ENCODE measurements at places on chromosomes 7 and 10.

DNA sequence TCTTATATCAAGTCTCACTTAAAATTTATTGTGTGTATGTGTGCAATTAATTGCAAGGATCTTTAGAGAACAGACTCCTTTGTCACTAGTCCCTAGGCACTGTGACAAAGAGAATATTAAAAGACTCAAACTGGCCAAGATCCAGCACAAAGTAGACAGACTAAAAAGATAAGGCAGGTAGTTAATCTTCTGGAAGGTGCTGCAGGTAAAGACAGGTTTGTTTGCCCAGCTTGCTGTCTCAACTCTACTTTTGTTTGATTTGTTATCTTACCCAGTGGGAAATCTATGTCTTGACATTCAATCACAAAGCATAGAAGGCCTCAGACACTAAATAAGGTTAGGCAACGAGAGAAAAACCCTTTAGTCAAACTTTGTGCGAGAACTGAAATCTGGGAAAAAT is 807.9 kb upstream of the LRRN3 start:
- no peak for DNase-seq

DNA sequence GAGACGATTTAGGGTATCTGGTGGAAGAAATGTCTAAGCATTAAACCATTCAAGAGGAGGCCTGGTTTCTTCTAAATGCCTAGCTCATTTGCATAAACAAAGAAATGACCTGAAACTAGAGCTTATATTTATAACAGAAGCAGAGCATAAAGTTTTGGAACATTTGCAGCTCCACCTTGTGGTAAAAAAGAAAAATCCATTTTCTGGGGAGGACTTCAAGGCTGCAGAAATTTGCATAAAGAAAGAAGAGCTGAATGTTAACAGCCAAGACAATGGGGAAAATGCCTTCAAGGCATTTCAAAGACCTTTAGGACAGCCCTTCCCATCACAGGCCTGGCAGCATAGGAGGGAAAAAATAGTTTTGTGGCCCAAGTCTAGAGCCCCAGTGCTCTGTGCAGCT is 362.0 kb downstream of the ZNF248 start:
- DNase-seq: no peak

- no peak for DNase-seq
Observed at GRCh38 chr10:9342885-9343570, 1288.5 kb downstream of the GATA3 start.

DNA sequence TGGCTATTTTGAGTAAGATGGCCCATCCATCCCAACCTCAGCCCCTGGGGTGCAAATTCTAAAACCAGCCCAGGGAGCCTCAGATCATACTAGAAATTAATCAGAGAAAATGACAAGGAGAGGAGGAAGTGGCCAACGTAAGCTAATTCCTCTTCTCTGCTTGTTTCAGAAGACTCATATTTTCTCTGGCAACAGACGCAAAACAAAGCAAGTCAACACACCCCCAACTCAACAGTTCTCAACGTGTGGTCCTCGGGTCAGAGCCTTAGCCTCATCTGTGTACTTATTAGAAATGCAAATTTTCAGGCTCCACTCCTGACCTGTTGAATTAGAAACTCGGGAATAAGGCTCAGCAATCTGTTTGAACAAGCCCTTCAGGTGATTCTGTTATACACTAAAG is 413.9 kb upstream of the AUTS2 start:
- DNase-seq: no peak

DNA sequence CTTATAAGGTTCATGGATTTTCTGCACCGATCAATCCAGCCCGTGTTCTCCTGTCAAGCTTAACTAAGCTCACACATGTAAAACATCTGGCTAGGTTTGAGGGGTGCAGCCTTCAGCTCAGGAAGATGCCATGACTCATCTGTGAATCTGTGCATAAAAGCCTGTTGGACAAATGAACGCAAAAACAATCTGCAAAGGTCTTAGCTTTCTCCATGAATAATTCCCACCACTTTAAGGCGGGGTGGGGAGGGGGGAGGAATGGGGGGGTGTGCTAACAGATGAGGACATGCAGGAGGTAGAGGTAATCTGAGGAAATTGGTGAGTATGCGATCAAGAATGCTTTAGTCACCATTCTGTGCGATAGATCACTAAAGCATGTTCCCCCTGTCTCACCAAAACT is 4.8 kb downstream of the DOCK4 start:
- DNase-seq: no peak

- DNase-seq: no peak
Observed at GRCh38 chr10:34137955-34138354, 677.1 kb downstream of the PARD3 start.

DNA sequence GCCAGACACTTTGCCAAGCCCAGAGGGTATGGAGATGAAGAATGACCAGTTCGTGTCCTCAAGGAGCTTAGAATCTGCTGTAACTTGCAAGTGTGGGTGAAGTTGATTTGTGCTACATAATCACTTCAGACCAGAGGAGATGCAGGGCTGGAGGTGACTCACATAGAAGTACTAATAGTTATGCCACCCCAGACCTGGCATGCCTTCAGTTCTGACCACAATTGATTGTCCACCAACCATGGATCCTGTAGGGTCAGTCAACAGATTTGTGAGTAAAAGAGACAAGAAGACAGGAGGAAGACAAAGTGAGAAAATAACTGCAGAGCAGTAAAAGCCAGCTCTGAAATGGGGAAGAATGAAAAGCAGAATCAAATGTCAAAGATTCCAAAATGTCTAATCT is 51.2 kb upstream of the BMPER start:
- no peak for DNase-seq

- no peak for DNase-seq
Observed at GRCh38 chr7:105837765-105838626, 38.4 kb downstream of the ATXN7L1 start.

DNA sequence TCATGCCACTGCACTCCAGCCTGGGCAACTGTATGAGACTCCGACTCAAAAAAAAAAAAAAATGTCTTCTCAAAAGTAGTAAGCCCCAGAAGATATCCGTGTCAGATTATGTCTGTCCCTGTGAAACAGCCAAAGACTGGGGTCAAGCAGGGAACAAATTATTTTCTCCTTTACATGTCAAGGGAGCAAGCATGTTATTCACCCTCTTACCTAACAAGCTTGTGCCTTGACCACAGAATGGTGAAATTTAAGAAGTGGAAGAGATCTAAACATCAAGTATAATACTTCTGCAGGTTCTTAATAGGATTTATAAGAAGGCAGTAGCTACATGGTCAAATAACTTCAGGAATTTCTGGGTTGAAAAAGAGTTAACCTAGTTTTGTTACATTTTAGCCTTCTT is 187.9 kb downstream of the ZNF365 start:
- DNase-seq: no peak

DNA sequence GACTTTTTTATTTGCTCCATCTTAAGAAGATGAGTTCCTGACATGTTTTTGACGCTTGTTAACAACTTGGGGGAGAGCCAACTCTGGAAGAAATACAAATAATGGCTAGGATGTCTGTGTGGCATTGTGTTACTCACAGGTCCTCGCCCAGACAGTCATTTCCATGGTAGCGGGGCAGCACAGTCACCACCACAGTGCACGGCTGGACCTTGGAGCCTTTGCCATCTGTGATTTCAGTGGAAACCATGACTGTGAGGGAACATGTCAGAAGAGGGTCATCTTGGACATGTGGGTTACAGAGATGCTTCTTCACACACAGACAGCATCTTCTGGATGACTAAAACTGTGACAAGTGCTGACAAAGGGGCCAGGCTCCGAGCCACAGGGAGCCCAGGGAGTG is 74.5 kb downstream of the PKD1L1 start:
- no peak for DNase-seq

DNA sequence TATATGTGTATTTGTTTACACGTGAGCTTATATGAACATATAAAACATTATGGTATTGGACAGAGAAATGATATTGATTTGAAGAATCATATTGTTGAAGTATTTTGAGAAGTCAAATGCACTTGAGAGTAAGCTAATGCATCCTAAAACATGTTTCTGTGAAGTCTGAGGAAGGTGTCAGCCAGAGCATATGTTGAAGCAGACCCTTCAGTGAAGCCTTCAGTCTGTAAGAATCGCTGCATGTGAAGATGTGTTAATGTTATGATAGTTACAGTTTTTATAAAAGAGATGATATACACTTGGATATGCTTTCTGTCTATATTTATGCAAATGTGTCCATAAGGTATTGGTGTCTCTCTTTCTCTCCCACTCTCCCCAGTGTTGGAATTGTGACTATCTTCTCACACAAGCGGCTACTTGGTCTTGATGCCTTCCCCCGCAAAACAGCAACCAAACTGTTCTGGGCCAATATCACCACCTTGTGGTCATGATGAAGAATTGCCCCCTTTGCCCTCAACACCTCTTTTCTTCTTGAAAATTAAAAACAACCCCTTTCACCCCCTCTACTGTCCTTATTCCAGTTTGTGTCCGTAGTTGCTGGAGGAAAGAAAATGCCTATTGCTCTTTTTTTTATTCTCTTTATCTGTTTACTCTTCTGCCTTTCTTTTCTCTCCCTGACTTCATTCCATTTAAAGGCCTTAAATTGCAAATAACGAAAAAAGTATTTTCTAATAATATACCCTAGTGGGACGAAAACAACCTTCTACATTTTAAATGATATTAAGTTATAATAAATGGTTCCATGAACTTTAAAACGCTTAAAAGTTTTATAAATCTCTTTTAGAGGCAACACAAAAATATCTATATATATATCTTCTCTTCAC is 64.9 kb downstream of the IKZF1 start:
- peak; percentile 59 for DNase-seq

DNA sequence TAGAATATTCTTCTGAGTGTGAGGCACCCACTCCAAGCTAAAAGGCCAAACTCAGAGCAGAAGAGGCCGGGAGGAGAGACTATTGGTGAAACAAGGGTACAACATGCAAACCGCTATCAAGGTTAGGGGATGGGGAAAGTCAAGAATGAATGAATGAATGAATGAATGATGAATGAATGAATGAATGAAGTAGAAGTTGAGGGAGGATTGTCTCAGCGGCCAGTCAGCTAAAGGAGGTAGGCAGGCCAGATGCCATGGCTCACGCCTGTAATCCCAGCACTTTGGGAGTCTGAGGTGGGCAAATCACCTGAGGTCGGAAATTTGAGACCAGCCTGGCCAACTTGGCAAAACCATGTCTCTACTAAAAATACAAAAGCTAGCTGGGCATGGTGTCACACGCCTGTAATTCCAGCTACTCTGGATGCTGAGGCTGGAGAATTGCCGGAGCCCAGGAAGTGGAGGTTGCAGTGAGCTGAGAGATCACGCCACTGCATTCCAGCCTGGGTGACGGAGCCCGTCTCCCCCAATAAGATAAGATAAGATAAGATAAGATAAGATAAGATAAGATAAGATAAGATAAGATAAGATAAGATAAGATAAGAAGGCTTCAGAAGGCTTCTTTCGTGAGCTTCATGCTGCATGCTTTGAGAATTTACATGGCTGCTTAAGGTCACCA is 250.8 kb downstream of the CCDC3 start:
- DNase-seq: no peak

- DNase-seq: no peak
Observed at GRCh38 chr10:34808801-34809745, 6.0 kb downstream of the PARD3 start.

- no peak for DNase-seq
Observed at GRCh38 chr10:14688606-14689005, 86.1 kb downstream of the FAM107B start.

GRCh38 chr7:156875766-156876165 is 17.2 kb downstream of the LMBR1 start:
- no peak for DNase-seq

GRCh38 chr7:41731493-41732435 is 28.9 kb upstream of the INHBA start:
- DNase-seq: no peak

DNA sequence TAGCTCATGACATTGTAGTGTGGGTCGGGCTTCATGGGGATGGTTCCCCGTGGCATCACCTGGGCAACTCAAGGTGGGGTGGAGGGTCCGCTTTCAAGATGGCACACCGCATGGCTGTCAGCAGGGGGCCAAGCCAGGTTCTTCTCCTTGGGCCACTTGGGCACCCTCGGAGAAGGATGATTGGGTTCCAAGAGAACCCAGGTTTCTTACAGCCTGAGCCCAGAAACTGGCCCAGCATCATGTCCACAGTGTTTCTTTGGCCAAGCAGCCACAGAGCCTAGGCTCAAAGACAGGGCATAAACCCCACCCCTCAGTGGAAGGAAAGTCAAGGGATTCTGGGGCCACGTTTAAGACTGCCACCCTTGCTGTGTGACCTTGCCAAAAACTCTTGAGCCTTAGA is 110.6 kb downstream of the PTPN20 start:
- DNase-seq: no peak

DNA sequence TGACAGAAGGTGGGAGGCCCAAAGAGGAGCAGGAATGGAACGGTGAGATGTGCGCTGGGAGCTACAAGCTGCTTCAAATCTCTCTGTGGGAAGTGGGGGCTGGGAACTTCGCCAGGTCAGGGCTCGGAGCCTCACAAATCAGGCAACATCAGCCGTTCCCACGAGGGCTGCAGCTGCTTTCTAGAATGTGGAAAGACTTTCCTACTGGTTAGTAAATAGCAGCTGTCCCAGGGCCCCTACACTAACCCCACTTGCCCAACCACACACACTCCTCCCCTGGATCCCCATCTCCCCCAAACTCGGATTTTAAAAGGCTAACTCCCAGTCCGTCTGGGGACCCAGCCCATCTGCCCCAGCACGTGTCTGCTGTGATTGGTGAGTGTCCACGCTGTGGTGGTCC is 40.6 kb upstream of the PITRM1 start:
- DNase-seq: no peak

DNA sequence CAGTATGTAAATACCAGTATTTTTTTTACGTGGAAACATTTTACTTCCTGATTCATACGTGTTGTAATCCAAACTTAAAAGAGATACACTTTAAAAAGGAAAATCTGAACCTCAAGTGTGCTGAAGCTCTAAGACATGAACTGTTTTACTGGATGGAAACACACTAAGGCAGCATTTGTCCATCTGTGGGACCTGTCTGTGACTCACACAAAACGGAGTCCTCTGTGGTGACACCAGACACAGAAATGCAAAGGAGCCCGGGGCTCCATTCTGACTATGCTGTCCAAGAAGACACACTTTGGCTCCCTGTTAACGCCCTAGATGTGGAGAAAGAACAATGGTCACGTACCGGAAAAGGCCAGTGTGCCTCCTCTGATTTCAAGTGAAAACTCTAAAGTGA is 23.9 kb downstream of the RNF133 start:
- no peak for DNase-seq

- no peak for DNase-seq
Observed at GRCh38 chr7:28697913-28698563, 260.1 kb downstream of the TRIL start.

DNA sequence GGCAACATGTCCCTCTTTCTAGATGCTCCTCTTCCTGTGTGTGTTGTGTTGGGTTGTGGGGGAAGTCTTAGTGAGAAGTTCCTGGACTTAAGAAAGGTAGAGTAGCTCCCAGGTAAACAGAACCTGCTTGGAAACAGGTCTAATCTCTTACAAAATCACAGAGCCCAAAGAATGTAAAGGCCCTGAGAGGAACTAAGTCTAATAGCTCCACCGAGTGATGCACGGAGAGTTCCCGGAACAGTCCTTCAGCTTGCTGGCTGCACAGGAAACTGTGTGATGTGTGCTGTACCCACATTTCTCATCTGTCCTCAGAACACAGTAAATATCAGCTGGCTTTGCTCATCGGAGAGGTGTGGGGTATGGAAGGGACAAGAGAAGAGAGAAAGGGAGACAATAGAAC is 182.6 kb upstream of the LYZL1 start:
- DNase-seq: no peak

GRCh38 chr10:31773749-31774298 is 154.8 kb downstream of the ARHGAP12 start:
- DNase-seq: no peak
